NCI-H2107 (cell line): ENCODE measurements at places on chromosomes 7 and 10.
A peak's percentile ranks its signal among the peaks of the same experiment; 100 is the strongest.

DNA sequence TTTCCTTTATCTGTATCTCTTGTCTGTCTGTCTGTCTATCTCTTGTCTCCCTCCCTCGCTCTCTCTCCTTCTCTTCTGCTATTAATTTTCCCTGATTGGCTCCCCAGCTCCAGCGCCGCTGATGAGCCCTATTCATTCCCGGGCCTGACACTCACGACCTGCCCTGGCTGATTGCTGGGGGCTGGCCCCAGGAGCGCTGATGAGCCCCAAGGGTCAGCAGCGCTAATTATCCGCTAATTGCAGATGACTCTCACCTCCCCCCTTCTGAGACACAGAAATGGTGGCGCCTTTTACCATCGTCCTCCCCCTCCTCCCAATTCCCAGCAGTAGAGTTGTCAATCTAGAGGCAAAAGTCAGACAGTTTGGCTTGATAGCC, 1.3 kb upstream of the GBX1 start:
- DNase-seq, result no peak

- DNase-seq, result no peak
Observed at GRCh38 chr10:70677620-70678249, 5.4 kb downstream of the ADAMTS14 start.

GRCh38 chr10:56646329-56647111, 285.5 kb upstream of the ZWINT start:
- no peak for DNase-seq

DNA sequence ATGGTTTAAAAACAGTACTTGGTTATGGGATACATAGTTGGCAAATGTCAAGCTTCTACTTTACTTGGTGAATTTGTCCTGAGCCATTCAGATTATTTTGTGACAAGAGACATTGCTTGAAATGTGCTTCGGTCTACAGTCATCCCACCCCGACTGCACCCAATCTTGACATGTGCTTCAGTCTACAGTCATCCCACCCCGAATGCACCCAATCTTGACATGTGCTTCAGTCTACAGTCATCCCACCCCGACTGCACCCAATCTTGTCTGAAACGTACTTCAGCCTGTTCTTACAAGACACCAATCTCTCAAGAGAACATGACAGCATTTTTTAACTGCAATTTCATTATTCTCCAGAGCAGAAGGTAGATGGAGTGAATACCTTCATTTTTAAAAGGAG, 47.8 kb downstream of the PRKCQ start:
- no peak for DNase-seq

GRCh38 chr10:5949009-5949759, 28.2 kb downstream of the IL15RA start:
- DNase-seq, result peak; percentile 4

DNA sequence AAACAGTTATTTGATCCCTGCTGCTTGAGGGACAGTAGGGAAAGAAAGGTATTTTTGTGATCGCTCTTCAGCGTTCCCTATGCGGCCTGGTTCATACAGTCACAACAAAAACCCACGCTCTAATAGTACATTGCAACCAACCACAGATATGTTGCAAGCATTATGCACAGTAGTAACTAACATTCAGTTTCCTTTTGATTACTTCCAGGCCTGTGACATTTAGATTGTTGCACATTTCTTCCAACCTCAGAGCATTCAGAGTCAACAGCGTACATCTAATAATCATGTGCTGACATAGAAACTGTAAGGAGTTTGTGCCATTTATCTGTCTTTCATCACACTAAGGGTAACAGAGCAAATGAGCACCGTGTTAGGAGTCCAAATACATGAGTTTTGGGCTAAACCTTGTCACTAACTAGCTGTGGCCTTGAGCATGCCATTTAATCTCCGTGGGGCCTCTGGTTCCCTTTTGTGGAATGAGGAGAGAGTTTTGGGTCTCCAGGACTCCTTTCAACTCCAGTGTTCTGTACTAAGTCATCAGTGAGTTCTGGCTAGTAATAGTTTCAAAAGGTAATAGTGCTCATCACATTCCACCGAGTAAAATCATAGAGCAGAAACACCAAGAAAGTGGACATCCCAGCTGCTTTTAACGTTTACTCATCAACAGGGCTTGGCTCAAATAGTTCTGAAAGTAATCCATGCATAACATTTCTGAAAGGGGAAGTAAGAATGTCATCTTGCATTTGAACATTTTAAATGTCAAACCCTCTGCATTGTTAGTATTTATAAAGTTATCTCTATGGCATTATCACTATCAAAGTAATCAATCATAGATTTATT, 99.0 kb upstream of the FZD1 start:
- DNase-seq, result no peak

DNA sequence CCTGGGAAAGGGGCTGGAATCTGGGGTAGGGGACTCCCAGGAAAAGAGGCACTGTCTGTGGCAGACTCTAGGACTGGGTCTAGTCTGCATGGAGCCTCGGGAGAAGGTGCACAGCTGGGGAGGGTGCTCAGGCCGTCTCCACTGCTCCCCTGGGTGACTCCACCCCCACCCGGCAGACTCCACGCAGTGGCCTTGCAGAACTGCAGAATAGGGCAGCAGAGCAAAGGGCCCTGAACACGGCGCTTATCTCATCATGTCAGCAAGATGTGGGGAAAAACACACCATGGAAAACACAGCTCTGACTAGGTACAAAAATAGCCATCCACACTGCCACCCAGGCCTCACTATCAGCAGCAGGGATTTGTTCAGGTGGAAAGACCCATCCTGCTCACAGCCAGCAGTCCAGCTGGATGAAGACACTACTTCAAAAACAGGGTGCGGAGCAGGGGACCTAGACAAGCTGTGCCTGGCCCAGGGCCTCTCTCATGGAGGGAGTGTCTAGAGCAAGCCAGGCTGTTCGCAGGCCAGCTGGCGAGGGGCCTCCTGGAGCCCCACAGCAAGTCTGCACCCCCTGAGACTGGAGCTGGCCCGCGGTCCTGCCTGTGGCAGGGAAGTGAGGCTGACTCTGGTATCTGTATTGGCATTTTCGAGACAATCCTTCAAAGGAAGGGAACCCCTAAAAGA, 11.7 kb downstream of the MAT1A start:
- no peak for DNase-seq

DNA sequence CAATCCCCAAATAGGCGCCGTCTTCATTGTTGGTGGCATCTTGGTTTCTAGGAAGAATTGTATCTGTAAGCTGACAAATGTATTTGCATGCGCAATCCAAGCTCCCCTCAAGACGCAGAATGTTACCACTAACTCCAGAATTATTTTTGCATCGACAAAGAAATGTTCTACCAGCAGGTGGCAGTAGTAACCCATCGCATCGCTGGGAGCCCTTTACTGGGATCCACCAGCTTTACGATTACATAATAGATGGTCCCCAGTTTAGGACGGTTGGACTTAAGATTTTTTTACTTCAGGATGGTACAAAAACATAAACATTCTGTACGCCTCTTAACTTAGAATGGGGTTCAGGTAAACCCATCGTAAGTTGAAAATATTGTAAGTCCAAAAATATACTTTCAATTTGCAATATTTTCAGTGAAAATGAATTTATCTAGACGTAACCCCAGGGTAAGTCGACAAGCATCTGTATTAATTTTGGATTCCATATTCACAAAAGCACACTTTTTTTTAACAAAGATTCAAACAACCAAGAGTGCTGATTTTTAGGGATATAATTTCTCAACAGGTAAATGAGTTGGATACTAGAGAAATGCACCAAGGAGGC, 114.0 kb upstream of the COBL start:
- DNase-seq, result peak; percentile 65

- DNase-seq, result no peak
Observed at GRCh38 chr7:104795616-104796398, 218.2 kb upstream of the KMT2E start.

GRCh38 chr7:117892821-117893220, 19.6 kb upstream of the CTTNBP2 start:
- DNase-seq, result no peak
